ENCODE measurements at places on chromosomes 11 and 22.

DNA sequence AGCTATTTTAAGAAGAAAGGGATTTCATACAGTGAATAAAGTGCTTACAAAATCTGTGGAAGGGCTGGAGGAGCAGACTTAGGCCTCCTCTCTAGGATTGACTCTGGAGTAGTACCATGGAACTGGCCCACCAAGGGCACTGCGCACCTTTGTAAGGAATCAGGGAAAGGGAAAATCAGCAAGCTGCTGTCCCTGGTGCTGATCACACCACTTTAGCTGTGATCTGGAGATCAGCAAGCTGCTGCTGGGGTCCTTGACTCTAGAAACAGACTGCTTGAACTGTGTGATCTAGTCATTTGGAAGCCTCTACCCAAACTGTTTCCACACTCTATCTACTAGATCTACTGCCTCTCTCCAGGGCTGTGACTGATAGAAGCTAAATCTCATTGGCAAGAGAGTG is 18.4 kb upstream of the TECTA start:
- DNase-seq: no peak

DNA sequence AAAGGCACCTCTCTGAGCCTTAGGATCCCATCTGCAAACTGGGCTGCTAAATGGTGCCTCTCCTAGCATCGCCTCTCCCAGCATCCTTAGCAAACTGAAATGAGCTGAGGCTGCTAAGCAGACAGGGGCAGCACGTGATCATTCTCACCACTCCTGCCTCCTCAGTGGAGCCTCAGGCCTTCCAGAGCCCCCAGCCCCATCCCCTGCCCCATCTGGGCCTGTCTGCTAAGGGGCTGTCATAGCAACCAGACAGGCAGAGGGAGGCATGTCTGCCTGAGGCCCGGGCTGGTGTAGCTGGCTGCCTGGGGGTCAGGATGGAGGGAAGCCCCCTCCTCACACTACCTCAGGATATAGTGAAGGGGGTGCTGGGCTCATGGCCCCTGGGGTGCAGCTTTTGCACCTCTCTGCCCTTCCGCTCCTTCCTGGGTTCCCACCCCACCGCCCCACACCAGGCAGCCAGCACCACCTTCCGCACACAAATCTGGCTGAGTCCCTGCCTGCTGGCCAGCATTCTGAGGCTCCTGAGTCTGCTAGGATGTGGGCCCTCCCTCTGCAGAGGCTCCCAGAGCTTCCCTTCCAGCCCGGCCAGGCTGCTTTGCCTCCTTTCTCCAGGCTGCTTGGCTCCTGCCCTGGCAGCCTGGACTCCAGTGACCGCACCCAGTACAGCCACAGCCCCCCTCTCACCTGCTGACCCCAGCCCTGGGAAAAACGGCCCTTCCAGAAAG is 47.5 kb upstream of the TTLL12 start:
- DNase-seq: no peak

DNA sequence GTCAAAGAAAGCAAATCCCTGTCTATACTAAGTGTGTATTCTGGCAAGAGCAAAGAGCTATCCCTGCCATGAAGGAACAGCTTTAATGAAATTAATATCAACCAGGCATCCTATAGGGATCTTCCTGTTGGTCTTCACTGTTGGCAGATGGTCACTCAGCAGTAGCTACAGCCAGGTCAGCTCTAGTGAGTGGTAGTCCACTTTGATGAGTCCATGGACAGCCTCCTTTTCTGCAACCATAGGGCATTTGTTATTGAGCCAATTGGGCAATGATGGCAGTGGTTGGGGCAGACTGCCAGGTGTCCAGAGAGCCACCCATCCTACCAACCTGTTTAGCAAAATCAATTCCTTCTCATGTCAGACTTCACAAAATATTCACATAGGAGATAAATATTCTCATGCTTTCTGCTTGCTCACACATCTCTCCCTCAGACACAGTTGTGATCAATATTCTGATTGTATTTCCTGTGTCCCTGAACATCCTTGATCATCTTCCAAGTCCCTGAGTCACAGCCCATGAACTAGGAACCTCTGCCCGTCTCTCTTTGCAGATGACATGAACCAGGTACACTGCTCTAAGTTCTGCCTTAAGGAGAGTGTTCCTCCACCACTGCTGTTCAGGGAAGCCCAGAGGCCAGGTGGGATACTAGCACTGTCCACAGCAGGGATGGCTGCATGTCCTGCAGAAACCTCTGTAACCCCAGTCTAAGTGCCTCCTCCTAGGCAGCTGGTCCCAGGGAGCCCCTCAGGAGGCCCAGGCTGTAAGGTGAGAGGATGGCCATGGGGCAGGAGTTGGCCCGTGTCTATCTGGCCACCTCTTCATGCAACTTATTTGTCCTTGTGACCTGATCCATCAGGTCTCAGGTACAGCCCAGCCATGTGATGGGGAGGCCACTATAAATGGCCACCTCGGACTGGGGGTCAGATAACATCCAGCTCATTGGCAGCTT is 74.2 kb upstream of the IGLL5 start:
- no peak for DNase-seq

GRCh38 chr11:8963569-8964323 is 496 bp downstream of the TMEM9B start:
- peak; percentile 55 for DNase-seq

- no peak for DNase-seq
Measured at GRCh38 chr22:39808081-39808480, 85.5 kb downstream of the ENTHD1 start.

- DNase-seq: no peak
Measured at GRCh38 chr11:34165786-34166555, 60.5 kb downstream of the NAT10 start.

GRCh38 chr11:1776944-1777715 is 13.4 kb upstream of the CTSD start:
- no peak for DNase-seq

GRCh38 chr11:56917708-56918400 is 70.9 kb upstream of the OR5AK2 start:
- DNase-seq: no peak

GRCh38 chr22:19086417-19086816 is 35.8 kb downstream of the DGCR2 start:
- no peak for DNase-seq

GRCh38 chr11:55838452-55838851 is at the start of gene OR5D16:
TSS of gene OR5D16 (plus strand) at chr11:55838752. CDS start at chr11:55838752, 0 bp downstream.
- no peak for DNase-seq

GRCh38 chr11:18731441-18731840 is 5.5 kb upstream of the IGSF22 start:
- DNase-seq: no peak

DNA sequence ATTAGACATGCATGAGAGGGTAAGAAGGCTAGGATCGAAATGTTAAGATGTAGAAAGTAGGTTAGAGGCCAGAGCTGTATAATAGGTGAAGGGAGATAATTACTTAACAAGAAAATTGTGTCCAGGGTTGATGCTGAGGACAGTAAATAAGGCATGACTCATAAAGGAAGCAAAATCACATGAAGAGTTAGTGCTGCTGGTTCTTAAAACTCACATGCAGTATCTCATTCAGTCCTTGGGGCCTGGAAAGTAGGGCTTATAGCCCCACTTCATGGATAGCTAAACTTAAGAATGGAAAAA is 130.2 kb downstream of the NCAM1 start:
- no peak for DNase-seq

- no peak for DNase-seq
Measured at GRCh38 chr11:120907971-120908370, 115.9 kb upstream of the TBCEL start.

GRCh38 chr11:47850337-47850736 is 2.2 kb upstream of the NUP160 start:
- DNase-seq: no peak

DNA sequence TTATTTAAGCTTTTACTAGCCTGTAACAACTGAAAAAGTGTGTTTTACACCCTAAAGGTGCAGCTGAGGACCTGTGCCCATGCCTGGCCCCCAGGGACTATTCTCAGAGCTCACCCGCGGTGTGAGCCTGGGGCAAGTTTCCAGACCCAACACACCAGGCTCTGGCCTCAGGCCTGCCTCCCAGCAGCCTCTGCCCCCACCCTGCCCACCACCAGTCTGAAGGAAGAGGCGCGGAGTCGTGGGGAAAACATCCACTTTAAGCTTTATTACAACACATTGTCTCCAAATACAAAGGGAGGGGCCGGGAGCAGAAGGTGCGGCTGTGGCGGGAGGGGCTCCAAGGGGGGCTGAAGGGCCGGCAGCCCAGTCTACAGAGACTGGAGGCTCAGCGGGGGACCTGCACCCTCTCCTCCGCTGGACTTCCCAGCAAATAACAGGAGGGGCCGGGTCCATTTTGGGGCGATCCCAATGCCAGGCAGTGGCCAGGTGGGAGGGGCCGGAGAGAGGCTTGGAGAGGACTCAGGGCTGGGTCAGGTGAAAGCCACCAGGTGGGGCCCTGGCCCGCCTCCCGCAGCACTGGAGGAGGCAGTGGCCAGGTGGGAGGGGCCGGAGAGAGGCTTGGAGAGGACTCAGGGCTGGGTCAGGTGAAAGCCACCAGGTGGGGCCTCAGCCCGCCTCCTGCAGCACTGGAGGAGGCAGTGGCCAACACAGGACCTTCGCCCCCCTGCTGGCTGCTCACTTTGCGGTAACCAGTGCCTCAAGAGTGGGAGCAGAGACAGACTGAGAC is 18.1 kb downstream of the DUSP8 start:
- DNase-seq: no peak

All from stimulated activated CD8-positive, alpha-beta memory T cell treated with anti-CD3 and anti-CD28 coated beads, Interleukin-7, amount 100 ng/mL, for 1 hour (primary cell).